ENCODE measurements at places on chromosomes 1 and 21.

GRCh38 chr1:59698386-59698785 is 116.4 kb upstream of the HOOK1 start:
- no peaks in the 10 kb centered on the region for H3K27me3 ChIP-seq
- peaks cover 3% of the 10 kb centered on the region for H3K4me1 ChIP-seq
- H3K27ac ChIP-seq: no peak overlapping the region
- H3K4me3 ChIP-seq: no peak overlapping the region

DNA sequence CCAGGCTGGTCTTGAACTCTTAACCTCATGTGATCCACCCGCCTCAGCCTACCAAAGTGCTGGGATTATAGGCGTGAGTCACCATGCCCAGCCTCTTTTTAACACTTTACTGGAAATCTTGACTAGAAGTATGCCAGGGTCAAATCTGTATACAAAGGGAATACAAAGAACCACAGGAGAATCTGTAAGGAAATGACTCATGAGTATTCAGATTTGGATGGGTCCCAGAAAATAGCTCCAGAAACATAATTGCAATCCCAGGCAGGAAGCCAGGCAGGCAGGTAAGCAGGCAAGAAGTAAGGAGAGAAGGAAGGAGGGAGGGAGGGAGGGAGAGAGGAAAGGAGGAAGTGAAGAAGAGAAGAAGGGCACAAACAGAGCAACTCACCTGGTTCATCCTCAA is 22.8 kb upstream of the TIAM1 start:
- peaks cover 11% of the 10 kb centered on the region for H3K4me1 ChIP-seq
- H3K27me3 ChIP-seq: no peaks in the 10 kb centered on the region
- no peak overlapping the region for H3K4me3 ChIP-seq

GRCh38 chr1:195773931-195774330 is 834.3 kb downstream of the KCNT2 start:
- no peak overlapping the region for H3K27ac ChIP-seq
- no peaks in the 10 kb centered on the region for H3K27me3 ChIP-seq
- no peak overlapping the region for H3K4me3 ChIP-seq
- no peak for DNase-seq
- no peaks in the 10 kb centered on the region for H3K36me3 ChIP-seq

GRCh38 chr1:246156847-246157246 is 350.2 kb downstream of the SMYD3 start:
- no peaks in the 10 kb centered on the region for H3K27me3 ChIP-seq
- H3K4me1 ChIP-seq: no peaks in the 10 kb centered on the region
- no peaks in the 10 kb centered on the region for H3K36me3 ChIP-seq
- no peak overlapping the region for H3K4me3 ChIP-seq
- H3K27ac ChIP-seq: no peak overlapping the region

DNA sequence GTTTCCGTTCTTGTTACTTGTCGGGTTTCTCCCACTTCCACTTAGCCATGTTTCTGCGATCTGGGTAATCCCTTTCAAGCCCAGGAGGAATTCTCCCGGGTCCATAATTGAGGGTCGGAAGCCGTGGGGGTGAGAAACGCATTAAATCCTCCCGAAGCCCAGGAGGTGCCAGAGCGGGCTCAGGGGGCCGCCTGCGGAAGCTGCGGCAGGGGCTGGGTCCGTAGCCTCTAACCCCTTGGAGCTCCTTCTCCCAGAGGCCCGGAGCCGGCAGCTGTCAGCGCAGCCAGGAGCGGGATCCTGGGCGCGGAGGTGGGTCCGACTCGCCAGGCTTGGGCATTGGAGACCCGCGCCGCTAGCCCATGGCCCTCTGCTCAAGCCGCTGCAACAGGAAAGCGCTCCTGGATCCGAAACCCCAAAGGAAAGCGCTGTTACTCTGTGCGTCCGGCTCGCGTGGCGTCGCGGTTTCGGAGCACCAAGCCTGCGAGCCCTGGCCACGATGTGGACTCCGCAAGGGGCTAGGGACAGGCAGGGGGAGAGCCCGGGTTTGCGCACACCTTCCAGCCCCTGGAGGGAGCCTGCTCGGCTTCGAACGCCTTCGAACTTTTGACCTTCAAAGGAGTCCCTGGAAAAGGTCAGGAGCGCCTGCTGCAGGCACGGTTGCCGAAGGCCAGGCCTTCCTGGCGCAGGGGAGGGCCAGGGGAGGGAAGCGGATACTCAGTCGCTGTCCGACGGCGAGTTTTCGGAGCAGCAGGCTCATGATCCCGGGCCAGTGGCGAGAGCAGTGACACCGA is 1.7 kb upstream of the SIM2 start:
- H3K27me3 ChIP-seq: peaks cover 85% of the 10 kb centered on the region
- no peaks in the 10 kb centered on the region for H3K36me3 ChIP-seq
- DNase-seq: no peak
- H3K4me1 ChIP-seq: peaks cover 25% of the 10 kb centered on the region

GRCh38 chr21:46083791-46084561 is 13.9 kb upstream of the COL6A2 start:
- H3K4me1 ChIP-seq: peaks cover 6% of the 10 kb centered on the region
- no peak for DNase-seq
- no peaks in the 10 kb centered on the region for H3K27me3 ChIP-seq

DNA sequence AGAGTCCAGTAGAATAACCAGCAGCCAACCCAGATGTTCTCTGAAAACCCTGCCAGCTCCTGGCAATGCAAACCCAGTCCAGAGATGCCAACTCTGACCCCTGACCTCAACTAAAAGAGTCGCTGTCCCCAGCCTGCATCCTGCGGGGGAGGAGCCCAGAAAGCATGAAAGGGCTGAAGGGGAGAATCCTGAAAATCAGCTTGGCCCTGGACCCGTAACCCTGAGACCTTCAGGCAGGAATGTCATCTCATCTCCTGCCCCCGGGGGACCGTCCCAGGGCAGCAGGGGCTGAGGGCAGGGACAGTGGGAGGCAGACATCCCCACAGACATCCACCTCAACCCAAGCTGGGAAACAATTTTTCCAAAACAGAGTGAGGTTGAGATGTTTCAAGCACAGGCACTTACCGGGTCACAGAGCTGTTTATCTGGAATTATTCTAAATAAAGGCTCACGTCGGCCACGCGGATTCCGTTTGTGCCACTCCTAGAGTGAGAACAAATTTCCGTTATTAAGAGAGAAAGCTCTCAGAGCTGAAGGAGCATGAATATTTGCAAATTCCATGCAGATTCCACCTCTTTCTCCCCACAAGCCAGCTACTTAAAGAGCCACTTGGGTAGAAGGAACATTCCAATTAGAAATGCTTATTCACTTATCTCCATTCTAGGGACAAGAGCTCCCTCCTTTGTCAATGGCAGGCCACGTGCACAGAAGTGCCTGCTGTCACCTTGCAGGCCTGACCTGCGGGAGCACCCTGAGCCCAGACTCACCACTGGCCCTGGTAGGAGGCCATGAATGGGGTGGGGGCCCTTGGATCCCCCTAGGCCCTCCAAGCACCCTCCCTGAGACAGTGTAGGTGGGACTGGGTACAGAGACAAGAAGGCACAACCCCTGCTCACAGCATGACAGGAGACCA is 240.1 kb downstream of the NPHP4 start:
- H3K4me3 ChIP-seq: no peak overlapping the region
- no peak overlapping the region for H3K27ac ChIP-seq
- DNase-seq: no peak
- H3K4me1 ChIP-seq: no peaks in the 10 kb centered on the region
- H3K36me3 ChIP-seq: no peaks in the 10 kb centered on the region

GRCh38 chr1:172071746-172072145 is 230.4 kb downstream of the DNM3 start:
- no peak for DNase-seq
- no peaks in the 10 kb centered on the region for H3K36me3 ChIP-seq
- no peak overlapping the region for H3K4me3 ChIP-seq
- no peak overlapping the region for H3K27ac ChIP-seq
- H3K27me3 ChIP-seq: no peaks in the 10 kb centered on the region

All from neuronal stem cell (in vitro differentiated cells).